Esophagus muscularis mucosa (tissue), 4 donors: ENCODE measurements at places on chromosomes 4 and X.

GRCh38 chr4:145797278-145797677, 117.3 kb downstream of the C4orf51 start:
- no peaks in the 10 kb centered on the region for H3K4me1 ChIP-seq
- no peaks in the 10 kb centered on the region for H3K27me3 ChIP-seq
- DNase-seq = no peak
- H3K36me3 ChIP-seq = no peaks in the 10 kb centered on the region

DNA sequence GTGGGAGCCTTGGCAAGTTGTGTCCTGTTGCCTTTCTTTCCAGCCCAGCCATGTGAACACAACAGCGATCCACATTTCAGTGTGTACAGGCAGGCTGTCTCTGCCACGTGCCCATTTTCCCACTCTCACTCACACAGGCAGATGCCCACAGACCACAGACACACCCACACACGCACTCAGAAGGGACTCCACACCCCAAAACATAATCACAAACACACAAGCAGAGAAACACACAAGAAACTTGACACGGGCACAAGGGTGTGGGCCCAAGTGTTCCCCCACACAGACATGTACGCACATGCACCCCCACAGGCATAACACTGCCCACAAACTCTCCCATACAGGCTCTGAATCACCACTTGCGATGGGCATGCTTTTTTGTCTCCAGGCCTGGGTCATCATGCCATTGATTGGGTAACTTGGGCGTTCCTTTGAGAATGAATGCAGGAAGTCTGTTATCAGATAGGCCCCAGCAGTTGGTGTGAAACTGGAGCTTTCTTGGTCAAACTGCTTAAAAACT, 84.3 kb downstream of the NBDY start:
- no peak for DNase-seq
- H3K4me1 ChIP-seq = no peaks in the 10 kb centered on the region
- no peak overlapping the region for H3K27ac ChIP-seq
- no peaks in the 10 kb centered on the region for H3K36me3 ChIP-seq
- H3K27me3 ChIP-seq = no peaks in the 10 kb centered on the region

- H3K4me1 ChIP-seq = peaks cover 14% of the 10 kb centered on the region
- H3K4me3 ChIP-seq = no peak overlapping the region
- no peaks in the 10 kb centered on the region for H3K36me3 ChIP-seq
- no peak overlapping the region for H3K27ac ChIP-seq
- H3K27me3 ChIP-seq = no peaks in the 10 kb centered on the region
Measured at GRCh38 chr4:120071192-120071795, 4.6 kb upstream of the MAD2L1 start.

- no peak for DNase-seq
- no peak overlapping the region for H3K27ac ChIP-seq
- no peak overlapping the region for H3K4me3 ChIP-seq
- H3K27me3 ChIP-seq = no peaks in the 10 kb centered on the region
- peaks cover 6% of the 10 kb centered on the region for H3K36me3 ChIP-seq
- no peaks in the 10 kb centered on the region for H3K4me1 ChIP-seq
Measured at GRCh38 chrX:7068939-7069367, 78.6 kb upstream of the STS start.

DNA sequence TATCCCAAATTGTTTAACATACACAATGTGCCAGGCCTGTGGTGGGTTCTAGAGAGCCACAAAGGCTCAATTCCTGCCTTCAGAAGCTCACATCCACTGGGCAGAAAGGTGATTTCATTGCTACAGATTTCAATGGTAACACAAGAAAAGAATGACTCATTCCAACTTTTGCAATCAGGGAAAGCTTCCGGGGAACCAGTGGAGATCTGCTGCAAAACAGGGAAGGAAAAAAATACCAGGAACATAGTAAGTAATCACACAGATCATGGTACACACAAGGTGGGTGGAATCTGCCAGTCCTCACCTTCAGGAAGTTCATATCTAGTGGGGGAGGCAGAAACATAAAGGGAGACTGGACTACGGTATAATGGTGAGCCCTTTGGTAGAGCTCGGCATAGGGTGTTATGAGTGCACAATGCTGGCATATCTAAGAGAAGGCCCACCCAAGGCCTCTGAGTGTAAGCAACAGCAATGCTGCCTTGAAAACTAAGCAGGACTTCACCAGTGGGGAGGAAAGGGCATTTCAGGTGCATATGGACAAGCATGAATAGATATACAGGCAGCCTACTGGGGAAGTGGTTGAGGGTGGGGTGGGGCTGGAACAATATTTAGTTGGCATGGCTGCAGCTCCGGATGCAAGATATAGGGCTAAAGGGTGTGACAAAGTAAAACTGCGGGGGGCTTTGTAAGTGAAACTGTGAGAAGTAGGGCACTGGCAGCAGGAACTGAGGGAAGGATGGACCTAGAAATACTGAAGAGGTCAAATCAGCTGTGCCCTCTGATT, 24.2 kb downstream of the GPRIN3 start:
- no peaks in the 10 kb centered on the region for H3K4me1 ChIP-seq
- no peak for DNase-seq
- H3K4me3 ChIP-seq = no peak overlapping the region
- H3K36me3 ChIP-seq = no peaks in the 10 kb centered on the region

GRCh38 chrX:76996641-76997040, 450.5 kb upstream of the FGF16 start:
- H3K27me3 ChIP-seq = no peaks in the 10 kb centered on the region
- no peak for DNase-seq
- no peaks in the 10 kb centered on the region for H3K36me3 ChIP-seq

- no peak overlapping the region for H3K4me3 ChIP-seq
- no peaks in the 10 kb centered on the region for H3K27me3 ChIP-seq
- H3K36me3 ChIP-seq = no peaks in the 10 kb centered on the region
- no peak for DNase-seq
- H3K4me1 ChIP-seq = peaks cover 38% of the 10 kb centered on the region
Measured at GRCh38 chr4:70930530-70931256, 28.5 kb downstream of the MOB1B start.

GRCh38 chr4:89737888-89738287, 99.1 kb downstream of the SNCA start:
- no peak overlapping the region for H3K4me3 ChIP-seq
- H3K27ac ChIP-seq = no peak overlapping the region
- no peaks in the 10 kb centered on the region for H3K27me3 ChIP-seq
- peaks cover 4% of the 10 kb centered on the region for H3K4me1 ChIP-seq
- H3K36me3 ChIP-seq = no peaks in the 10 kb centered on the region
- DNase-seq = no peak

DNA sequence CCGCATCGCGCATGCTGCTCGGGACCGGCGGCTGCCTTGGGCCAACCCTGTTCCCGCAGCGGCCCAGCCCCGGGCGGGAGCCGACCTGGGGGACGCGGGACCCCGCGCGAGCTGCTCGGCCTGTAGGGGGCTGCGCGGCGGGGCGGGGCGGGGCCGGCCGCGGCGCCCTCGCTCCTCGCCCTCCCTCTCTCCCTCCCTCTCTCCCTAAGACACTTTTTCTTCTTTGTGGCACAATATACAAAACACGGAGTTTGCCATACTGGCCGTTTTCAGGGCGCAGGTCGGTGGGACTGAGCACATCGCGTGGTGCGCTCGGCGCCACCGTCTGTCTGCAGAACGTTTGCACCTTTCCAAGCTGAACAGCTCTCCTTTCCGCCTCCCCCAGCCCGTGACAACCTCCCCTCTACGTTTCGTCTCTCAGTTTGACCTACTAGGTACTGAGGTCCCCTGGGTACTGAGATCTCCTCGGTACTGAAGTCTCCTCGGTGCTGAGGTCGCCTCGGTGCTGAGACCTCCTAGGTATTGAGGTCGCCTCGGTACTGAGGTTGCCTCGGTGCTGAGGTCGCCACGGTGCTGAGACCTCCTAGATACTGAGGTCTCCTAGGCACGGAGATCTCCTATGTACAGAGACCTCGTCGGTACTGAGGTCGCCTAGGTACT, 261.1 kb upstream of the PLCXD1 start:
- H3K27ac ChIP-seq = no peak overlapping the region
- peak overlapping the region; percentile 42 for H3K4me3 ChIP-seq
- H3K4me1 ChIP-seq = no peaks in the 10 kb centered on the region
- no peaks in the 10 kb centered on the region for H3K27me3 ChIP-seq

GRCh38 chrX:20001588-20001987, 10.7 kb upstream of the BCLAF3 start:
- H3K27me3 ChIP-seq = peaks cover 4% of the 10 kb centered on the region
- no peaks in the 10 kb centered on the region for H3K4me1 ChIP-seq
- no peak overlapping the region for H3K4me3 ChIP-seq
- no peak overlapping the region for H3K27ac ChIP-seq
- no peak for DNase-seq
- H3K36me3 ChIP-seq = no peaks in the 10 kb centered on the region

- no peaks in the 10 kb centered on the region for H3K27me3 ChIP-seq
- H3K4me3 ChIP-seq = no peak overlapping the region
Measured at GRCh38 chr4:78426972-78427371, 124.6 kb upstream of the ANXA3 start.

GRCh38 chr4:109574931-109575804, 15.1 kb downstream of the MCUB start:
- H3K27ac ChIP-seq = no peak overlapping the region
- no peaks in the 10 kb centered on the region for H3K36me3 ChIP-seq
- DNase-seq = no peak
- no peaks in the 10 kb centered on the region for H3K4me1 ChIP-seq
- H3K27me3 ChIP-seq = no peaks in the 10 kb centered on the region
